ENCODE measurements at places on chromosomes 16 and 17.

DNA sequence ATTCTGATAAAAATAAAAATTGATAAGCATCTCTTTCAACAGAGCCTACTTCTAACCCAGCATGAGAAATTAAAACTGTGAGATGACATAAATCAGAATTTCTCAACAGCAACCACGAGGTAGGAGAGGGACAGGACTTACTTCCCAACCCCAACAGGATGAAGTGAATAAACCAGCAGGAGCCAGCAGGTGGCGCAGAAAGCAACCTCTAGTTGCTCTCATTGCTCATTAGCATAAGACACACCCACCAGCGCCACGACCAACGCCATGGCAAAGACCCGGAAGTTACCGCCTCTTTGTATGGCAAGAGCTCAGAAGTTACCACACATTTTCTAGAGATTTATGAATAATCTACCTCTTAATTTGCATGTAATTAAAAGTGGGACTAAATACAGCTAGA is 189.4 kb upstream of the CDH8 start:
- peak; percentile 7 for DNase-seq

GRCh38 chr17:55068862-55069811 is 100.6 kb downstream of the STXBP4 start:
- DNase-seq = no peak

GRCh38 chr16:28313587-28313986 is 21.3 kb downstream of the SBK1 start:
- DNase-seq = no peak

- DNase-seq = no peak
Measured at GRCh38 chr16:58792188-58792587, 58.1 kb upstream of the GOT2 start.

GRCh38 chr16:1610899-1611632 is 806 bp downstream of the IFT140 start:
- DNase-seq = peak; percentile 47

DNA sequence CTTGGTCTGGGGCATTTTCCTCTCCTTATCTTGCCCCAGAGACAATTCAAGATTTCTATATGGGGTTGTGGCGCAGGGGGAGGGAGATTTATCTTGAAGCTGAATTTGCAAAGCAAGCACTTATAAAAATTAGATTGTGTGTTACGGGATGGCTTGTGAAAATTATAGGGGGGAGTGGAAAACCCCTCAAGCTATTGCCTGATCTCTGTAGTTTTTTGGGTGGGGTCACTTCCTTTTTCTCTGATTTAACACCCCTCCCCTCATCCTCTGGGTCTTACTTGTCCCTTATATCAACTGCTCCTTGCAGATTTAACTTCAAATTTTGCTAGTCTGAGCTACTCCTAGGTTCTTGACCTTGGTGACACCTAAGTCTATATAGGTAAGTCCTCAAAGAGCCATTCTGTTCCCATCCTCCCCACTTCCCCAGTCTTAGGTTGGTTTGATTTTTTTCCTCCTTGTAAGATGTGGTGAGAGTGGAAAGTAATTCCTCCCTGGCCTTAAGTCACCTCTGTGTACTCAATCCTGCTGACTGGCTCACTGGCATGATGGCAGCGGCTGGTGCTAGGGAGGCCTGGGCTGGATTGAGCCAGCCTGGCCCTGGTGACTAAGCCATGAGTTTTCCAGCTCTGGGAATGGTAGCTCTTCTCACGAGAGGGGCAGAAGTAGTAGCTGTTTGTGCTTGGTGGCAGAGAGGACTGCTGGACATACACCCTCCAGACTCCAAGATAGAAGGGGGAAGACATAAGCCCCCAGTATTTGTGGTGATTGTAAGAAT is 2.3 kb downstream of the ARL4D start:
- peak; percentile 66 for DNase-seq

- peak; percentile 60 for DNase-seq
Measured at GRCh38 chr17:44331249-44331760, 6.7 kb upstream of the SLC25A39 start.

DNA sequence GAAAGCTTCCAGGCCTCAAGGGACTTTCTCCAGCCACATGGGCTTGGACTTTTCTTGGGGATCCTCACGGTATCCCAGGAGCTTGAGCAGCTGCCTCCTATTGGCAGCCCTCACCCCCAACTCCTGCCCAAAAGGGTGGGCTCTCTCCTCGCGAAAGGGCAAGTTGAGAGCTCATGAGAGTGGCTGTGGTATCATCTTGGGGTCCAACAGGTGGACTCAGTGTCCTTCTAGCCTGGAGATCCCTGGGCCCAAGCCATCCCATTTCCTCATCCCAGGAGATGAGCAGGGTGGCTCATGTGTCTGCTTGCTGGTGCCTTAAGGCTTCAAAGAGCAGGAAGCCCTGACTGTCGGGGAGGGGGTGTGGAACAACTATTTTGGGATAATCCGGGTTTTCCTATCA is 17.7 kb downstream of the TBX4 start:
- no peak for DNase-seq

DNA sequence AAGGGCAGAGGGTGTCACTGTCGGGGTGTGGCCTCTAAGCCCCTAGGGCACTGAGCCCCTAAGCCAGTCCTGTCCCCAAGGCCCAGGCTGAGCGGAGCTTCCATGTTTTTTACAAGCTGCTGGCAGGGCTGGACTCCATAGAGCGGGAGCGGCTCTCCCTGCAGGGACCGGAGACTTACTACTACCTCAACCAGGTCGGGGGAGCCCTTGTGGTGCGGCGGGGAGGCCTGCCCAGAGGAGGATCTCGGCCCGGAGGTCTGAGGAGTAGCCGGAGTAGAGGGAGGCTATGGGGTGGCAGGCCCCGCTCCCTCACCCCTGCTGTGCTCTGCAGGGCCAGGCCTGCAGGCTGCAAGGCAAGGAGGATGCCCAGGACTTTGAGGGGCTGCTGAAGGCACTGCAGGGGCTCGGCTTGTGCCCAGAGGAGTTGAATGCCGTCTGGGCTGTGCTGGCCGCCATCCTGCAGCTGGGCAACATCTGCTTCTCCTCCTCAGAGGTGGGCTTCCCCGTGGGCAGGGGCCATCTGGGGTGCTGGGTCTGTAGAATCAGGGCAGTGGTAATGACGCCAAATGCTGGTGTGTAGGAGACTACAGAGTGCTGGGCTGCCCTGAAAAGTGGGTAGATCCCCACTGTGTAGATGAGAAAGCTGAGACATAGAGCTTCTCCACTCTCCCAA is 4.9 kb downstream of the MYO15B start:
- no peak for DNase-seq

DNA sequence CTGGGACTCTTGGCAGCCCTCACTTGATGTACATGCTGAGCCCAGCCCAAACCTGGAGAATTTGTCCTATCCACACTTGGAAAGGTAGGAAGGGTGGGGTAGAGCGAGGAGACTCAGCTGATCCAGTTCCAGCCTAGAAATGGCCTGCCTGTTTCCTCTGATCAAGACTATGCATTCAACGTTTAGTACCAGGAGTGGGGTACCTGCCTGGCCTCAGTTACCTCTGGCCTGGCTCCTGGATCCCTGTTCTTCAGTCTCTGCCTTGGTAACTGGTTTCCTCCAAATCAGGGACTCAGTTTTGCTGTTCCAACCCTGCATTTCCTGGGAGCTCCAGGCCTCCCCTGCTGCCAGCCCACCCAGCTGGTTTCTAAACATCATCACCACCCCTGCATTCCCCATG is 233.5 kb downstream of the GSG1L start:
- no peak for DNase-seq

DNA sequence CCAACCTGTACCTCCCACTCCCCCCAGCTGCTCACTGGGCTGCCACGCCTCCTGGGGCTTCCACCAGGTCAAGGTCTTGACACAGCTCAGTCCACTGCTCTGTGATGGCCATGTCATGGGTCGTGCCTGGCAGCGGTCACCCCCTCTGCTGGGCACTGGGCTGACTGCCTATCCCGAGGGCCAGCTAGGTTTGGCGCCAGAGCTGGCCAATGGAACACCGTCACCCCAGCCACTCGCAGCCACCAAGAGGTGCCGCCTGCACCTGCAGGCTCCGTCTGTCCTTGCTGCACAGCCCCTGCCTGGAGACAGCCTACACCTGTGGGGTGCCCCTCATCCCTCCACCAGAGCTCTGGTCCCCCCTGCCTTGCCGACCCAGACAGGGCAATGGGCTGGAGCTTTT is 4.5 kb upstream of the RAB40C start:
- DNase-seq = no peak

DNA sequence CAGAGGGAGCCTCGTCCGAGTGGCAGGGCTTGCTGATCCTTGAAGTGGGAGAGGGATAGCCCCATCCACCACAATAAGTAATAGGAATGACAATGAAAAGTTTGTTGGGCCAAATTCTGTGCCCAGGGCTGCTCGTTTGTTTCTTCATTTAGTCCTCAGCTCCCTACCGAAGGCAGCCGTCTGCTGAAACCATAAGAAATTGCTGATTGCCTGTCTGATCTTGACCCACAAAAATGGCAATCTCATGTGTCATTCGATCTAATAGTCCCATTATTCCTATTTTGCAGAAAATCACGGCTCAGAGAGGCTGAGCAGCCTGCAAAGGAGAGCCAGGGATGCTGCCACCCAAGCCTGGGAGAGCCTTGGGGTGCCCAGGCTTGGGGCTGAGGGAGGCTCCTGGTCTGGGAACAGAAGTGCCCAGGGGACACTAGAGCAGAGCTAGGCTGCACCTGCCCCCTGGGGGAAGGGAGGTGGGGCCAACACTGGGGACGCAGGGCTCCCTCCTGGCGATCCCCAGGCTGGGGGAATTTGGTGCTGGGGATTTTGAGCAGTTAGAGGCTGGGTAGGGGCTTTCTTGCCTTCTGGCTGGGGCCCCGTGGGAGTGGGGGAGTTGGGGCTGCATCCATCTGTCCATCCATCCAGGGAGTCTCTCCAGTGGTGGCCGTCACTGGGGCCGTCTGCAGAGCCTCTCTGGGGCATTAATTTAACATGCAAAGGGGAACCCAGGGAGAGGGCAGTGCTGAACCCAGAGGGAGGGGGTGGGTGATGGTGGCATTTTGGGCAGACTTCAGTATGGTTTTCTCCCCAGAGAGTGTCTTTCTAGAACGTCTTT is 53.5 kb downstream of the SOCS1 start:
- DNase-seq = peak; percentile 33

GRCh38 chr17:17051791-17052461 is 9.7 kb downstream of the MPRIP start:
- no peak for DNase-seq

DNA sequence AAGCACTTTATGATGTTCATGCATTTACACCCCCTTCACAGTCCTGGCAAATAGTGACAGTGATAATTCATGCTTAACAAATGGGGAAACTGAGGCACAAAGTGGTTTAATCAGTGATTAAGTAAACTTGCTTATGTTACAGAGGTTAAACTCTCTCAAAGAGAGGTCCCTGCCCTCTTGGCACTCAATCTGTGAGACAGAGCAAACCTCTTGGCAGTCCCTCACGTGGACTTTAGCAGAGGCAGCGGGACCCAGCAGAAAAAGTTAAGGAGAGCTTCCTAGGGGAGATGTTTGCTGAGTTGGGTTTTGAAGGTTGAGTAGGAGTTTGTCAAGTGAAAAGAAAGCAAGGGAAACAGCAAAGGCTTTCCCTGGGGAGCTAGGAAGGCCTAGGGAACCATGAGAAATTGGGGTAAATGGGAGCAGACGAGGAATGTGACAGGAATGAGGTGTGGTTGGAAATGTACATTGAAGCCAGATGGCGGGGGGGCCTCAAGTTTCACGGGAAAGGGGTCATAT is 10.7 kb downstream of the SOCS1 start:
- DNase-seq = no peak

- DNase-seq = no peak
Measured at GRCh38 chr16:26708428-26708827, 358.3 kb upstream of the C16orf82 start.

- peak; percentile 33 for DNase-seq
Measured at GRCh38 chr17:15782866-15783265, 50.8 kb downstream of the TBC1D26 start.

- DNase-seq = peak; percentile 6
Measured at GRCh38 chr16:3716831-3717234, 491 bp downstream of the TRAP1 start.

DNA sequence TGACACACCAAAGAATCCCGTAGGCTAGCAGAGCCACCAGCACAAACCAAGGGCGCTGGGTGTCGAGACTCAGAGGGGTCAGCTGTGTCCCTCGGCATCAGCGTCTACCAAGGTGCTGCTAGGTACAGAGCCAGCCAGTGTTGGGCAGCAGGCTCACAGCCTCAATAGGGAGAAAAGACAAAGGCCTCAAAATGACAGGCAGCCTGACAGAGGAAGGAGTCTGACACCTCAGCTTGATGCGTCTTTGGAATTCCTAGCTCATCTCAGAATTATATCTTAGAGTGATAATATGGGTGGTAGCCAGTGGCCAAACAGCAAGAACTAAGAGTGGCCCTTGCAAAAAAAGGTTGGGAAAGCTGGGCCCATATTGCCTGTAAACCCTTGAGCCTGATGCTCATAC is 45.9 kb downstream of the HS3ST3B1 start:
- no peak for DNase-seq

- DNase-seq = no peak
Measured at GRCh38 chr17:81189670-81190530, 23.9 kb upstream of the AATK start.

GRCh38 chr16:85002608-85003007 is 8.7 kb downstream of the ZDHHC7 start:
- DNase-seq = no peak

DNA sequence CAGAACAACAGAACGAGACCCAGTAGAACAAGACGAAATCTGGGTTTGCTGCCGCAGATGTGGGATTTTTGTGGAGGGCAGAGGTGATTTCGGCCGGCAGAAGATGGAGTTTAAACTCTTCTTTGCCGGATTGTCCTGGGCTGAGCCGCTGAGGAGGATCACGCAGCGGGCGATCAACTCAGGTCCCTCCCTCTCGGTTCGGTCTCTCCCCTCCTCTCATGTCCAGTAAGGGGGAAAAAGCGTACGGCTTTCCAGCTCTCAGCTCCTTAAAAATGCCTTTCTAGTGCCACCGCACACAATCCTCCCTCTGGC is 2.5 kb downstream of the PHF12 start:
- DNase-seq = peak; percentile 32

DNA sequence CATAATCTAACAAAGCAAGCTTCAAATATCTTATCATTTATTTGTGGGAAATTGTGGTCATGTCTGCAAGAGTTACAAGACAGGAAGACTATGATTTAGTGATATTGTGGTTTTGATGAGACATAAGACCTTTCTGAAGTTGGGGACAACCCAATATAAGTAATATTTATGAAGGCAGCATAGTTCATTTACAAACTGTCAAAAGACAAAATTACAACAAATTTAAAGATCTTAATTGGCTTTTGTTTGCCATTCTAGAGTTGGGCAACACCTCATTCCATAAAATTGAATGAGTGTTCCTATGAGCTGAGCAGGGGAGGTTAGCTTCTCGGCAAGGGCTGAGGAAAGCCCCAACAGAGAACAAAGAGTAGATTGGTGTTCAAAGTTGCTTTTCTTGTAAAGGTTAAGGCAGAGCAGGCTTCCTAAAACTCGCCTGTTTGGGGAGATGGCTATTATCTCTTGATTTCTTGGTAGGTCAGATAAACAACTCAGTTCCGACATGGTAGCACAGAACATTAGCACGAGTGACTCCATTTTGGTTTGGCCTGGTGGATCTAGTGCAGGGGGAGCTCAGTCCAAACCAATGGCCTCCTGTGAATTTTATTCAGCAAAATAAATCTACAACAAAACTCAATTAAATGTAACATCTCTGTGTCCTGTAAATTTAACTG is 10.9 kb upstream of the MMD start:
- no peak for DNase-seq

GRCh38 chr17:15972497-15972951 is 27.0 kb downstream of the ZSWIM7 start:
- DNase-seq = no peak

Data from brain microvascular endothelial cell (primary cell).